Activated CD4-positive, alpha-beta memory T cell treated with anti-CD3 and anti-CD28 coated beads for 36 hours (primary cell): ENCODE measurements at places on chromosomes 11 and 22.

DNA sequence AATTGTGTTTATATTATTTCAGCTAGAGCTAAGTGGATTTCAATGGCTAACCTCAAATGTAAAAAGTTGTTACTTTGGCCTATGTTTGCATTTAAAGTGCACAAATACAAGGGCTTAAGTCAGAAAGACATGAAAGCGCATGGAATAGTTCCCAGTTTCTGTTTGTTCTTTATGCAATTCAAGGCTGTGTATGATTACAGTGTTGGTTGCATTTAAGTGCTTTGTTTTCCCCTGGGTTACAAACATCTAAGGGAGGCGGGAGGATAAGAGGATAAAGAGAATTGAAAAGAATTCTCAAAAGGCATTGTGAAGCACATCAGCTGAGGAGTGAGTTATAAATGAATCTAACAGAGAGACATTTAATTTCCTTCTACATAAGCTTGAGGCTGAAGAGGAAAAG is 453.4 kb downstream of the NTM start:
- no peak for DNase-seq

- peak; percentile 31 for DNase-seq
These were observed 720 bp downstream of the FAM118A start for GRCh38 chr22:45310331-45310976.

GRCh38 chr22:49783036-49783746 is 44.5 kb downstream of the BRD1 start:
- no peak for DNase-seq

DNA sequence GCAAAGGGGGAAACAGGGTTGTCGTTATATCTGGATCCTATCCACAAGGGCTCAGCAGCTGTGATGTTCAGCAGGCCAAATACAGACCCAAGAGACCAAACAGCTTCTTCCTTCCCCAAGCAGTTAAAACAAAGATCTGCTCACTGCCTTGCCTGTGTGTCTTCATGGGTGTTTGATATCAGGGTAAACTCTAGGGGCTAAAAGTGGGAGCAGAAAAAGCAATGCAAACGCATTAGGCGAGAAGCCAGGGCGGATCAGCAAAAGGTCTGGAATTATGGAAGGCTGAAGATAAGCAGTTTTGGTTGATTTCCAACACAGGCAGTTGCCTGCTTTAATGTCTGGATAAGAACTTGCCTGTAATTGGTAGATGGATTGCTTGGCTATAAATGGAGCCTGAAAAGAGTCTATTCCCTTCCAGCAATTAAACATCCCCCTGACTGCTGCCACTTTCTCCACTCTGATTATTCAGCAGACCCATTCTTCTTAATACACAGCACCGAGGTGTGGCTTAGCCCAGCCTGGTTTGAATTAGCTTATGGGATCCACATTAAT is 126.3 kb downstream of the COMMD9 start:
- DNase-seq, result no peak

DNA sequence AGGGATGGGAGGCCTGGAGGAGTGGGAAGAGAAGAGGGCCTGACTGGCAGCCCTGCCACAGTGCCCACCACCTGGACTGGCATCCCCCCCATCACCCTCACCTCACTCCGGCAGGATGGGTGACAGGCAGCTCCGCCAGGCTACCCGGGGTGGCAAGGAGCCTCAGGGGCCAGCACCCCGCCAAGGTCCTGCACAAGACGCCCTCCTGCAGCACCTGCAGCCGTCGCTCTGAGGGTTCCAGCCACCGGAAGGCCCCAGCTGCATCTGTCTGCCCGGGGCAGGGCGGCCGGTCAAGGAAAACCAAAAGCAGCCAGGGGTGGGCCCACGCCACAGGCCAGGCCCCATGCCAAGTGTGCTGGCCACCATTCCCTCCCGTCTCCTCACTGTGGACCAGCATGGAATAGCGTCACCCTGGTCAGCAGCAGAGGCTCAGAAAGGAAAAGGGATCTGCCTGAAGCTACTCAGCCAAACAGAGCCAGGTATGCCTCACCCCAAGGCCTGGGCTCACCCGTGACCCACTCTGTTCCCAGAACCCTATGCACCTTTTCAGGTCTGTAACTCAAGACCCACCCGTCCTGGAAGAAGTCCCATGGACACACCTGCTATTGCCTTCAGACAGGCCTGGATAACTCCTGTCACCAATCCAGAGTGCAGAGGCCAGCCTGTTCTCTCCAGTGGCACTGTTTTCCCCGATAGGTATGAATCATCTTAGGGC is 7.0 kb downstream of the RHBDD3 start:
- DNase-seq, result no peak

DNA sequence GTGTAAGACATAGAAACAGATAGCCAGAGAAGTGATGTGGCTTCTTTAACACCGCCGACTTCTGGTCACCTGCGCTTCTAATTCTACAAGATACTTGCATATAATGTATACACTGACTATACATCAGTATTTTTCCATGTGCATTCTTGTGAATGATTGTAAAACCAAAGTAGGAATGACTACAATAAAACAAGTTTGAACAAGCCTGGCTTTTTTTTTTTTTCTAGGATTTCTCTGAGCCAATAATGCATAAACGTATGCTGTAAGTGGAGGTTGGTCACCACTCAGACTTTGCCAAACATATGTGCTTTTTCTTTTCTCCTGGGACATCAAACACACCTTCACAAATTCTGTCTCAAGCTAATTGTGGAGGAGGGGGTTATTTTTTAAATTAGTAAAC is 237.8 kb upstream of the KIRREL3 start:
- no peak for DNase-seq

DNA sequence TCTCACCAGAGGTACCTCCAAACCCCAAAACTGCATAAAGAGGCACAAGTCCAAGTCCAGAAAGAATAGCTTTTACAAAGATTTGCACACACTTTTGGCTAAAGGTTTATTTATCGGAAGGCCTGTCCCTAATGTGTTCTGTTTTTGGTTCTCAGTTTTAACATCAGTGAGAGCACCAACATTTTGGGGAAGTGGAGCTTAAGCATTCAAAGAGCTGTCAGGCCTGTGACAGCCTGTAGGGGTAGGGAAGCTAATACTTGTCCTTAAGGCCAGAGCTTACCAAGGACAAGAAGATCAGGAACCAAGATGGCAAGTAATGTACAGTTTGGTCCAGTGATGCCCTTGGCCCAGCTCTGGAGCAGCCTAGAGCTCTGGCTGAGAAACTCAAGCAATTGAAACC is 38.9 kb upstream of the SCUBE2 start:
- no peak for DNase-seq

DNA sequence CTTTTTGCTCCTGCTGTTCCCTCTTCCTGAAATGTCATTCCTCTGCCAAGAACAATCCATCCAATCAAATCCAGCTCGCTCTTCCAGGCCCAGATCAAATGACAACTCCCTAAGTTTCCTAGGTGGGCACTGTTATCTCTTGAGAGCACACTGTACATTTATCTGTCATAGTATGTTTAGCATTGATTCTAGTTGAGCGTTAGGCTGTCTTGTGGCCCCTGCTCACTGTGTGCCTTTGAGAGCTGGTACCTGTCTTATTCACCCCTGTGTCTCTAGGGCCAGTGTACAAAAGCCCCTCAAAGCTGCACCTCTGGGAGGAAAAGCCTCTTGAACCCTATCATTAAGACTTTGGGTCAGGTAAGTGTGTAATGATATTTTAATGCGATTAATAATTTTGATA is 7.1 kb upstream of the LMO2 start:
- DNase-seq, result no peak

GRCh38 chr22:47622541-47622940 is 860.1 kb downstream of the TBC1D22A start:
- no peak for DNase-seq

DNA sequence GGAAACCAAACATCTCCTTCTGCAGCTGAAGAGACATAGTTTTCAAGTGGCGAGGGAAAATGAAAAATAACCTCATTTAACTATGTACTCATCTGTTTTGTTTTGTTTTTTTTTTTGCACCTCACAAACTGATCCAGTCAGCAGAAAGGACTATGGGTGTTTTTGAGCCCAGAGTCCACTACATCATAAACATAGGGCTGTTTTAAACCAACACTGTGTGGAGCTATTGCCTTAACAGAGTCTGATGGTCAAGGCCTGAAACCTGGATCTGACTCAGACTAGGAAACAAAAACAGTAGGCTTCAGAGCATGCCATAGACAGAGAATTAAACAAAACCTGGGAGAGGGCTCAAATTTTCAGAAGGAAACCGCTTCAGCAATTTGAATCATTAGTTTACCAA is 99.3 kb upstream of the FSHB start:
- DNase-seq, result no peak

- no peak for DNase-seq
These were observed 8.6 kb downstream of the PHLDB1 start for GRCh38 chr11:118615976-118616371.

DNA sequence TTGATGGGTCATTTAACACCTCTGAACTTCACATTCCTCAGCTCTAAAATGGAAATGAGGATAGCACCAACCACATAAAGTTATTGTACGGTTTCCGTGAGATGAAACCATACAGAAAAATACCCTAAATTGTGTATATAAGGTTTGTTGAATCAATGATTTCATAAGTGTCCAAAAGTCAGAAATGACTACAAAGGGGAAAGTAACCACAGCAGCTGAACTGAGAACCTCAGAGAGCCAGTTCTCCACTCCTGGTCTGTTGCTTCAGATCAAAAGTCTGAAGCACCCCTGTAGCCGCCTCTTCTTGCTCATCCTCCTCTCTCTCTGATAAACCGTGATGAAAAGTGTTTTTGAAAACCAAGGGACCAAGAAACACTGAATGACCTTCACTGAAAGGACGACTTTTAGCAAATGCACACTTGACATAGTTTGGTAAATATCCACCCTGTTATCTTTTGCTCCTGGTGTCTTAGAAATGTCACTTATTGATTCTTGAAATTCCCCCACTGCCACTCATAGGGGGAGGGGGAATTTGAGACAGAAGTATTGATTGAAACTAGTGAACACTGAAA is 194.5 kb downstream of the NAV2 start:
- no peak for DNase-seq

DNA sequence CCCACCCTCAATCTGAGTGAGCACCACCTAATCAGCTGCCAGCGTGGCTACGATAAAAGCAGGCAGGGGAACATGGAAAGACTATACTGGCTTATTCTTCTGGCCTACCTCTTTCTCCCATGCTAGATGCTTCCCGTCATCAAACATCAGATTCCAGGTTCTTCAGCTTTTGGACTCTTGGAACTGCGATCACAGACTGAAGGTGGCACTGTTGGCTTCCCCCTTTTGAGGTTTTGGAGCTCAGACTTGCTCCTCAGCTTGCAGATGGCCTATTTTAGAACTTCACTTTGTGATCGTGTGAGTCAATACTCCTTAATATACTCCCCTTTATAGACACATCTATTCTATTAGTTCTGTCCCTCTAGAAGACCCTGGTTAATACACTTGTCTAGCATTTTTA is 543.7 kb upstream of the RAG2 start:
- DNase-seq, result no peak

DNA sequence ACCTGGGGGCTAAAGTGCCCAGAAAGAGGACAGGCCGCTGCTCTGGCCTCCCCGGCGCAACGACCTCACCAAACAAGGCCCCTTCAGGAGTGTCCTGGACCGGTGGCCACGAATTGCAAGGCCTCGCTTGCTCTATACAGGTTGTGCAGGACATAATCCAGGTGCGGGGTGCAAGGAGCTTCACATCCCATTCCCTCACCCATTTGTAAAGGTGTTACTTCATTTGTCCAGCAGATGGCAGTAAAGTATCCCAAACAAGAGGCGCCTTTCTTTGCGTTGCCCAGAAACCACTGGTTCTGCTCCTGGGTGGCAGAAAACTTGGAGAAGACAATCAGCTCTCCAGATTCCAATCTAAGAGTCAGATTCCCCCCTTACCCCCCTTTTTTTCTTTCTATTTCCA is 35.9 kb upstream of the PRDM11 start:
- DNase-seq, result peak; percentile 31

- DNase-seq, result no peak
These were observed 74.5 kb upstream of the ARFGAP3 start for GRCh38 chr22:42931421-42932196.

DNA sequence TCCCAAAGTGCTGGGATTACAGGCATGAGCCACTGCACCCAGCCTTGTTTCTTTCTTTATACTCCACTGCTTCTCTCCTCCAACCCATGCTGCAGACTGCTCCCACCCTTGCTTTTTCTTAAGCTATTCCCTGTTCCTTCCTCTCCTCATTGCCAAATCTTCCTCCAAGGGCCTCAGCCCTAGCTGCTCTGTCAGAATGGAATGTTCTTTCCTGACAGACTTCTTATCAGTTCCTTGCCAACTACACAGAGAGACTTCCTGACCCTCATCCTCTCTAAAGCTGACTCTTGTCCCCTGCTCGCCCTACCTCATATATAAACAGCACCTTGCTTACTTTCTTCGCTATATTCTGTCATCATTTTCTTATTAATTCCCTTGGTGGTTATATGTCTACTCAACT is 16.9 kb upstream of the PIK3C2A start:
- DNase-seq, result no peak

DNA sequence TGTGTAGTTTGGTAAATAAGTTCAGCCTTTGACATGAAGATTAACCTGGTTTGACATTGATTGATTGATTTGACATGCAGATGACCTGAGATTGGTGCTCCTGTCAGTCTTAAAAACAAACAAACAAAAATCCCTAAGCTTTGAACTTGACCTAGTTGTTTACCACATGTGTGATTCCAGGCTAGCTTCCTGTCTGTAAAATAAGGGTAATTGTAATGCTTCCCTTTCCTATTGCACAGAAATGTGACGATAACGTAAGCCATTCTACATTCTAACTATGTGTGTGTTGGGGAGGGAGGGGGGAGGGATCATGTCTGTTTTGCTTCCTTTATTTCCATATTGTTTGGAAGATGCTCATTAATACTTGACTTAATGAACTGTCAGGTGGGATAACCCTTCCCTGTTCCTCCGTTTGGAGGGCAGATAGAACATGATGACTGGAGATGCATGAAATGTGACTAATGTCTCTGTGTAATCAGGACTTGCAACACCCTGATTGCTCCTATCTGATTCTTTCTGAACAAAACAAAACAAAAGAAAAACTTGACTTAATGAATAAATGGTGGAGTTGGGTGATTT is 106.1 kb upstream of the CLMP start:
- no peak for DNase-seq

DNA sequence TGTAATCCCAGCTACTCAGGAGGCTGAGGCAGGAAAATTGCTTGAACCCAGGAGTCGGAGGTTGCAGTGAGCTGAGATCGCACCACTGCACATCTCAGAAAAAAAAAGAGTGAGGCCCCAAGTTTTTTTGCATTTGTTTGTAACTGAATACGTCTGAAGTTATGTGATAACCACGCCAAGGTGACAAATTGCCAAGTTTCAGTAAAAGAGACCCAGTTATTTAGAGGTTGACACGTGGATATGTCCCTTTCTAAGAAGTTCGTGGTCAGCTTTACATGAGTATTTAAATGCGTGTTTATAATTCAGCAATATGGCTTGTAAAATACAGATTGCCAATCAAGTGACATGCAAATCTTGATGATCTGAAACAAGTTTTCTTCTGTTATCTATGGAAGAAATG is 8.0 kb downstream of the PPARA start:
- DNase-seq, result no peak

GRCh38 chr22:37282385-37282677 is at the start of gene CYTH4:
Gene CYTH4, plus strand, starts transcription at chr22:37282508. Its CDS starts 62 bp downstream, at chr22:37282570.
- peak; percentile 89 for DNase-seq

- no peak for DNase-seq
These were observed 289.2 kb downstream of the MN1 start for GRCh38 chr22:27512283-27512761.
